ENCODE measurements at places on chromosomes 2 and 18.

DNA sequence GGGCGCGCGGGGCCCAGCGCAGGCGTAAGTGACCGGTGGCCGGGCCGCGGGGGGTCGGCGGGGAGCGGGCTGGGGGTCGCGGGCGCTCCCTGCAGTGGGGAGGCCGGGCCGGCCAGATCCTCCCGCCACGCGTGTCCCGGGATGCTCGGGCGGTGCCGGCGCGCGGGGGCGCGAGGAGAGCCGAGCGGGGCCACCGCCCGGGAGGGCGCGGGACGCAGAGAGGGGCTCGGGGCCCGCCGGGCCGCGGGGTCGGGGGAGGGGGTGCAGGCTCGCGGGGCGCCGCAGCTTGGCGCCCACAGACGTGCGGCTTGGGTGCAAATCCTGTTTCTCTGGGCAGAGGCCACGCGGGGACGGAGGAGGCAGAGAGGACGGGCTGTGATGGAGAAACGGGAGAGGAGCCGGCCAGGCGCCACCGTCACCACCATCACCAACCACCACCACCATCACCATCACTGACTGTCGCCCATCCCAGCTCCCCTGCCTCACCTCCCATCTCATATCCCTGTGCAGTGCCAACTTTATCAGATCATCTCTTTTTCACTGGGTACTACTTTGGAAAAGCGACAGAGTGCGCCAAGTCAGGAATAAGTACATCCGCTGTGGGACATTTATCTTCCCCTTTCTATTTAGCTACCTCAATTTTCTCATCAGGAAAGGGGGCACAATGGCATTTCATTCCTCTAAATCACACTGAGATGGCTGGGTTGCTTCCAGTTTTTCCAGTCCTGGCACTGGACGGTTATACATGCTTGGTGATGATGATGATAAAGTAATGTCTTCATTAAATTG, 97.2 kb upstream of the GPR45 start:
- no peak for DNase-seq

GRCh38 chr2:100909534-100910081, 89.7 kb downstream of the NPAS2 start:
- peak; percentile 47 for DNase-seq

- DNase-seq = no peak
Observed at GRCh38 chr2:221268631-221269030, 303.5 kb downstream of the EPHA4 start.

DNA sequence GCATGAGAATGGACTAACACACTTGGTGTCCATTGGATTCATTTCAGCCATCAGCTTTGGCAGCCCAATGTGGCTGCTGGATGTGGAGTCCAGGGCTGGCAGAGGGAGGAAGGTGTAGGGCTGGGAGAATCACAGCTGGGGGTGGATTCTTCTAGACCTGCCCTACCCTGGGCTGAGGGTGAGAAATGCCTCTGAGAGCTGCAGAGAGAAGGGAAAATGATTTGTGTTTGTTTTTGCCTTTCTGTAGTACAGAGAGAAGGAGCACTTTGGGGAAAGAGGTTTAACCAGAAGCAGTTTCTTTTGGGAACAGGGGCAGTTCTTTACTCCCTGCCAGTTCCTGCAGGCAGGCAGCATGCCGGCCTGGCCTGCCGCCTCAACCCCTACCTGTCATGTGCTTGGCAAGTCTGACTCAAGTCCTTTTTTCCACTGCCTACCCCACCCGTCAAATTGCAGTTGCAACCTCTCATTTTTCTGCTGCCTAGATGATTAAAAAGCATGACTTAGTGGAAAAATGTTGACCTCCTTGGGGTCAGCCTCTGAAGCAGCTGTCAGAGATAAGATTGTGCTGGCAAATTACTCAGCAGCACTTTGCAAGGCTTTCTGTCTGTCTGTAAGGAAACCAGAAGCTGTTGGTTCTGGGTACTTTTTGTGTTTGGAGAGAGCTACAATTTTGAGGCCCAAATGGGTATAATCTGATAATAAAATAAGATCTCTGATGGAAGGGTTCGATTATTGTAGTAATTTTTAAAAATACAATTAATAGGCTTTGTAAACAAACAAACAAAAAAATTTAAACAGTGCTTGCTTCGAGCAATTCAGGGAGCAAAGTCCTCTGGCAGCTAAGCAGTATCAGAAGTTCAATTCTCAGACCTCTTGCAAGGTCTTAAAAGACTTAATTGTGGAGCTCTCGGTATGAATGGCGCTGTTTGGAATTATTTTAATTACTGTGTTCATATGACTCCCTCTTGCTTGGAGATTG, 21.7 kb downstream of the LBH start:
- DNase-seq = no peak

DNA sequence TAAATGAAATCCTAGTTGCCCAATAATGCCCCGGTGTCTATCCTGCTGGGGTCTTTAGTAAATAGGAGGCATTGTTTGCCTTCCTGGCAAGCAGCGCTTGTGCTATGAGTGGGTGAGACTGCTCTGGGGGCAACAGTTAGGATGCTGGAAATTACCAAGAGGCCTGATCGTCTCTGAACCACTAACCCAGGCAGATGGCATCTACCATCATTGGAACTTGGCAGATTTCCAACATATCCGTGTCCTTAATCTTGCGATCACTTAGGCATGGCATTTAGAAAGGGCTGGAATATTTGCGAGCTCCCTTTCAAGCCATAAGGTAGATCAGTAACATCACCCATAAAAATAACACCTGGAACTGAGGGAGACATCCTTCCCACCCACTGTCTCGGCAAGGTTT, 18.8 kb upstream of the SH3RF3 start:
- DNase-seq = no peak
